ENCODE measurements at places on chromosomes 16 and 17.

- DNase-seq: no peak
Observed at GRCh38 chr17:31279401-31279800, 17.6 kb downstream of the OMG start.

GRCh38 chr17:34851961-34852540 is 109.2 kb downstream of the CCT6B start:
- no peak for DNase-seq

- no peak for DNase-seq
Observed at GRCh38 chr17:55175788-55176427, 88.9 kb upstream of the HLF start.

- no peak for DNase-seq
Observed at GRCh38 chr17:46009681-46010596, 10.9 kb downstream of the STH start.

DNA sequence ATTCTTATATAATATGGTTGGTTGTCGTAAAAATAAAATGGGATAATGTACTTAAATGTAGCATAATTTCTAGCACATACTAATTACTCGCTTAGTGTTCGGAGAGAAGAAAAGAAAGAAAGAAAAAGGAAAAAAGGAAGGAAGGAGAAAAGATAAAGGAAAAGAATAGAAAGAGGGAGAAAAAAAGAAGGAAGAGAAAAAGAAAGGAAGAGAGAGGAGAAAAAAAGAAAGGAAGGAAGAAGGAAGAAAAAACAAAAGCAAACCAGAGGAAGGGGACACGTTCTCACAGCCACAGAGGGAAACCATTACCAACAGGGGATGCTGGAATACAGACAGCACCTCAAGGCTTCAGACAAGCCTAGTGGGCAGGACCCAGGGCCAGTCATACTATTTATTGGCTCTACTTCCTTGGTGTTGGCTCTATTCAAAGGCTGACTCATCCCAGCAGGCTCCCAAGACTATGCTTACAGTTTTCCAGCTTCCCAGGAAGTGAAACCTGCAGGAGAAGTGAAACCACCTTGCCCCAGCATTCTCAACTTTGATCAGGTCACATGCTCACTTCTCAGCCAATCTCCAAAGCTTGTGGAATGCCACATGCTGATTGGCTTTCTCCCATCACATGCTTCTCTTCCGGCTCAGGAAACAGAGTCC is 273.5 kb upstream of the IRX5 start:
- no peak for DNase-seq

- DNase-seq: no peak
Observed at GRCh38 chr17:8593276-8593675, 37.2 kb downstream of the MYH10 start.

DNA sequence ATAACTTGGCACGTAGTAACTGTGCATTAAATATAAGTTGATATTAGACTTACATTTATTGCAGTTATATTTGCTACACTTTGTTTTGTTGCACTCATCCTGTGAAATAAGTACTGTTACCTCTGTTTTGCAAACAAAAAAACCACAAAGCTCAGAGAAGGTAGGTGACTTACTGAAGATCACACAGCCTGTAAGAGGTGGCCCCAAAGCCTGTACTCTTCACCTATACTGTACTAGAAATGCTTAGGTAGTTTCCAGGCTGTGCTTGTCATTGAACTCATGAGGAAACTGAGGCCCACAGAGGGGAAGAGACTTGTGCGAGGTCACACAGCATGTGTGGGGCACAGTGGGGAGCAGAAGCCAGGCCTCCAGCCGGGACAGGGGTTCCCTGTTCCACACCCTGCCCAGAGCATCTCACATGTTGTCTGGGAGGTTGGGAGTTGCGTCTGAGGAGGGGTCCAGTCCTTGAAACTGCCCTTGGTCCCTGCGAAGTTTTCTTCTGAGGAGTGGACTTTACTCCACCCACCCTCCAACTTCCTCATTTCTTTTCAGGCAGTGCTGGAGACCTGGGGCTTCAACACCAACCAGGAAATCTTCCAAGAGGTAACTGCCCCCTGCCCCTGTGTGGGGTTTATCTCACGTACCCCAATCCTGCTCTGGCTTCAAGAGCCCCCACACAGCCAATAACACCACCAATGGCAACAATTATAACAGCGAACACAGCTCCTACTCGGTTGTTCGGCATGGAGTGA is 13.0 kb downstream of the CETP start:
- no peak for DNase-seq

Data from DND-41 (cell line).